ENCODE measurements at places on chromosomes 13 and 19. TPM values are rescaled to one million over a fixed set of nuclear protein-coding genes. Genes with fewer than 3 reads are reported as not detected.

DNA sequence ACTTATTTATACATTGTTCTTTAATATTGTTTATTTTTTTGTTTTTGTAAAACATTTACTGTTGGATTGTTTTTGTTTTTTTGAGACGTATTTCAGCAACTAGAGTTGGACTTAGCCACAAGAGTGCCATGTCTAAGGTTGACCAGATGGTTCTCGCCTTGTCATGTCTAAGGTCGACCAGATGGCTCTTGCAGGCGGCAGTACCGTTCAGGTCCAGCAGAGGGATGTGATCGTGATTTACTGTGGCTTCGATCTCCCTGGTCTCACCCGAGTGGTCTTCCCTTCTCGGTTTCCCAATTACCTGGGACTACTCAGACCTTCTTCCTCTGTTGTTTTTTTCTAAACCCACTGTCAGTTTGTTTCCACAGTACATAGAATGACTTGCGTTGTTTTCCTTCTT lies 1438.6 kb downstream of the UQCRFS1 start:
- H3K4me3 ChIP-seq, result no peak overlapping the region
- no peak for DNase-seq
- no peak overlapping the region for H3K27ac ChIP-seq
- peaks cover 87% of the 10 kb centered on the region for H3K36me3 ChIP-seq
- H3K27me3 ChIP-seq, result no peaks in the 10 kb centered on the region

DNA sequence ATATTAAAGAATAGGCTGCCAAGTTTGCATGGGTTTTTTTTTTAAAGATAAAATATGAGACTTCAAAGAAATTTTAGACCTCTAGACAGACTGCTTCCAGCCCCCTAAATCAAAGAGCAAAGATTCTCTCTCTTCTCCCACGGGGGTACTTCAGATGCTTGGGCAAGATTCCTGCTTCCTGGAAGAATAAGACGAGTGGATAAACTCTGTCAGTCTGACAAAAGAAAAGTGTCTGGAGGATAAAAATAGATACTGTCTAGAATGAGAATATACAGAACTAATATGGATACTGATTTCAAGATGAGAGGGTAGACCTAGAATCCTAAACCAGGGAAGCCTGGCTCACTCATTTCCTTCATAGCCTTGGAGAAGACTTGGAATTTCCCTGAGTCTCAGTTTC lies 435.1 kb downstream of the FOXO1 start:
- DNase-seq, result no peak
- no peak overlapping the region for H3K4me3 ChIP-seq
- no peaks in the 10 kb centered on the region for H3K27me3 ChIP-seq
- H3K27ac ChIP-seq, result no peak overlapping the region
- peaks cover 7% of the 10 kb centered on the region for H3K4me1 ChIP-seq

- H3K27me3 ChIP-seq, result no peaks in the 10 kb centered on the region
- peaks cover 21% of the 10 kb centered on the region for H3K4me1 ChIP-seq
- peak overlapping the region; percentile 97 for H3K4me3 ChIP-seq
Observed at GRCh38 chr19:18637673-18638630, 1.1 kb downstream of the KLHL26 start.

DNA sequence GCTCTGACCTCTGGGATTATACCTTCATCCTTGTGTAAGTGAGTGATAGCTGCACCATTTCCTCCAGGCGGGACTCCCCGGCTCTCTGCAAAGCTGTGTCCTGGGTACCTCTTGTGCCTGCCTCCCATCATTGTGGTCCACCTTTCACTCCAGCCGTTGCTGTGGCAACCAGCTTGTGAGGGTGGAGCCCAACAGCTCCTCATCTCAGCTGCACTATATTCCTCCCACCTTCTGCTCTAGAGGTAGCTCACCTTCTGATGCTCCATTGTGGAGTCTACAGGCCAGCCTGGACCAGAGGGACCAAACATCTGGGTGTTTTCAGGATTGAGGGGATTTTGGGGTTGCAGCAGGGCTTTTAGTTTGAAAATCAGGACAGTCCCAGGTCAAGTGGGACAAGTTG lies 708.2 kb downstream of the UQCRFS1 start:
- no peak overlapping the region for H3K27ac ChIP-seq
- H3K36me3 ChIP-seq, result no peaks in the 10 kb centered on the region
- DNase-seq, result no peak

- no peak for DNase-seq
- H3K36me3 ChIP-seq, result no peaks in the 10 kb centered on the region
- peaks cover 27% of the 10 kb centered on the region for H3K4me1 ChIP-seq
- H3K27me3 ChIP-seq, result no peaks in the 10 kb centered on the region
Observed at GRCh38 chr13:26895808-26896466, 135.4 kb upstream of the GPR12 start.

- H3K27me3 ChIP-seq, result peaks cover 6% of the 10 kb centered on the region
- peaks cover 4% of the 10 kb centered on the region for H3K4me1 ChIP-seq
Observed at GRCh38 chr19:1657746-1658145, 5.3 kb upstream of the TCF3 start.

DNA sequence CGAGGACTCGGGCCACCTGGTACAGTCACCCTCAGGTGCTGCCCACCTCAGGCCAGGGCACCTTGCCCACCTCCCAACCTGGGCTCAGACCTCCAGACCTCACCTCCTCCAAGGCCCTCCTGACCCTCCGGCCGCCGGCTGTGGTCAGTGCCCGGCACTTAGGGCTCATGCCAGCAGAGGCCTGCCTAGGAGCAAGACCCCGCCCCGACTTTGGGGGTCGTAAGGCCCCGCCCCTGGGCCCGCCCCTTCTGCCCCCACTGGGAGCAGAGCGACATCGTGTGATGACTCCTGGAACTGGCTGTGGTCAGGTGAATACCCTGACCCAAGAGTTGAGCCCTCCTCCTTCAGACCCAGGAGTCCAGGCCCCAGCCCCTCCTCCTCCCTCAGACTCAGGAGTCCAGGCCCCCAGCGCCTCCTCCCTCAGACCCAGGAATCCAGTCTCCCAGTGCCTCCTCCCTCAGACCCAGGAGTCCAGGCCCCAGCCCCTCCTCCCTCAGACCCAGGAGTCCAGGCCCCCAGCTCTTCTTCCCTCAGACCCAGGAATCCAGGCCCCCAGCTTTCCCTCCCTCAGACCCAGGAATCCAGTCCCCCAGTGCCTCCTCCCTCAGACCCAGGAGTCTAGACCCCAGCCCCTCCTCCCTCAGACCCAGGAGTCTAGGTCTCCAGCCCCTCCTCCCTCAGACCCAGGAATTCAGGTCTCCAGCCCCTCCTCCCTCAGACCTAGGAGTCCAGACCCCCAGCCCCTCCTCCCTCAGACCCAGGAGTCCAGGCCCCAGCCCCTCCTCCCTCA lies at the start of gene SBK2:
TSS of gene SBK2 (minus strand) at position 183 of the 790 bp plus-strand sequence. CDS start 839 bp downstream, outside the sequence.
- H3K36me3 ChIP-seq, result no peaks in the 10 kb centered on the region
- no peak within 1 kb of the TSS for H3K27ac ChIP-seq
- DNase-seq, result peak; percentile 48
- H3K4me3 ChIP-seq, result no peak within 1 kb of the TSS

DNA sequence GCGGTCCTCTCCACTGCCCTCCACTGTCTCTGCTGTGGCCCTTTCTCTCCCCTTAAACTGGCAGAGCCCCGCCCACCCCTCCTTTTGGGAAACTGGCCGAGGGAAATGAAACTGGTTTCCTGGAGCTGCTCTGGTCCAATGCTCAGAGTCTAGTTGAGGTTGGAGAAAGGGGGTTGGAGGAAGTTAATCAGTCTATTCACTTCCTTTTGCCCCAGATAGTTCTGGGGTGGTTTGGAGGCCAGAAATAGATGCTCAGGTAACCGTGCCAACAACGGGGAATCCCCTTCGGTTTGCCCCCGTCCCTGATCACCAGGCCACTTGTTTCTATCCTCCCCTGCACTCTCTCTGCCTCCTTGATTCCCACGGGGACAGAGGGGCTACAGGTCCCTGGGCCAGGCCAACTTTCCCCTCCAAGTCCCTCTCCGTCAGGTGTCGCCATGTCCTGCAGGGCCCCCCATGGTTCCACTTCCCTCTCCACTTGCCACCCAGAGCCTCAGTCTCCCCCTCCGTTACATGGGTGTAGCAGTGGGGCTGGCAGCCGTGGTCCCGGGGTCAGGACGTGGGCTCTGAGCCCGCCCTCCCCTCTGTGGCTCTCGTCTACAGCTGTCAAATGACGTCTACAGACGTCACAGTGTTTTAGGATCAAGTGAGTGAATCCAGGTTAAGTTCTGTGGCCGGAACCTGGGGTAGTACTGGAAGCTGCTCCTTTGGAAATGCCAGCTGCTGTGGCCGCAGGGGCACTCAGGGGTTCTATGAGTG lies at the start of gene IL4I1:
TSS of gene IL4I1 (minus strand) at position 25 of the 759 bp plus-strand sequence. CDS start 727 bp downstream, outside the sequence.
- H3K4me1 ChIP-seq, result peaks cover 6% of the 10 kb centered on the region
- no peak within 1 kb of the TSS for H3K4me3 ChIP-seq
- H3K27me3 ChIP-seq, result peaks cover 15% of the 10 kb centered on the region
- H3K36me3 ChIP-seq, result no peaks in the 10 kb centered on the region

GRCh38 chr13:53138376-53139036 lies 109.9 kb downstream of the OLFM4 start:
- no peak for DNase-seq
- H3K4me3 ChIP-seq, result no peak overlapping the region
- H3K27me3 ChIP-seq, result no peaks in the 10 kb centered on the region

DNA sequence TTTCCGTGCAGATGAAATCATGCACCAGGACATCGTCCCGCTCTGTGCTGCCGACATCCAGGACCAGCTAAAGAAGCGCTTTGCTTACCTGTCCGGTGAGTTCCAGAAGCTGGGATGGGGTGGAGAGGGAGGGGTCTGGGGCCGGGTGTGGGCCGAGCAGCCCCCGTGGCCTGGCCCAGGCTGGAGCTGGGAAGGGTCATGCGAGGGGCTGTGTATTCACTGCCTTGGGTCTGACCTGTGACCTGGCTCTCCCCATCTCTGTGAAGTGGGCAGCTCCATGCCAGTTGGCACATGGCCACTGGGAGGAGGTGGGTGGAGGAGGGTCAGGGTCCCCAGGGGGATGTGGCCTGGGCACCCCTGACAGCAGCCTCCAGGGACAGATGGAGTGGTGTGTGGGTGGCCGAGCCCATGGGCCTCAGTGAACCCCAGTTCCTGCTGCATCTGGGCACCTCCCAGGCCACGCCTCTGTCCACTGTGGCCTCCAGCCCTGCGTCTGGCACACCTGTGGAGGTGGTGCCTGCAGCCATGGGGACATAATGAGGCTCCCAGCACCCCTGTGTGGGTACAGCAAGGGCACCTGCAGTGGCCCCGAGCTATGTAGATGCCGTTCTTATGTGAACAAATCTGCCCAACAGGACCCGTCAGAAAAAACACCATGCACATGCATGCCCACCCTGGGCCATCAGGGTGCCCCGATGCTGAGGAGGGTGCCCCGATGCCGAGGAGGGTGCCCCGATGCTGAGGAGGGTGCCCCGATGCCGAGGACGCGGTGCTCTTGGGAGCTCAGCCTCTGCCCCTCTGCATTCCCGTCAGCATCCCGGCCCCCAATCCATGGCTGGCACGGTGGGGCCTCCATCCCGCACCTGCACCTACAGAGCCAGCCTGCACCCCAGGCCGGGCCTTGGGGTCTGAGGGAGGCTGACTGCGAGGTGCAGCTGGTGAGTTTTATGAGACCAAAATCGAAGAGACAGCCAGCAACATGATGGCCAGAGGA lies 46.0 kb downstream of the MCF2L start:
- no peak overlapping the region for H3K27ac ChIP-seq
- peaks cover 39% of the 10 kb centered on the region for H3K36me3 ChIP-seq
- H3K27me3 ChIP-seq, result no peaks in the 10 kb centered on the region

GRCh38 chr13:84077271-84077670 lies 195.0 kb upstream of the SLITRK1 start:
- H3K36me3 ChIP-seq, result no peaks in the 10 kb centered on the region
- H3K27ac ChIP-seq, result no peak overlapping the region
- H3K27me3 ChIP-seq, result no peaks in the 10 kb centered on the region
- no peak overlapping the region for H3K4me3 ChIP-seq

- no peaks in the 10 kb centered on the region for H3K27me3 ChIP-seq
- peaks cover 9% of the 10 kb centered on the region for H3K36me3 ChIP-seq
- peaks cover 20% of the 10 kb centered on the region for H3K4me1 ChIP-seq
- peak overlapping the region; percentile 70 for H3K4me3 ChIP-seq
- peak; percentile 65 for DNase-seq
- no peak overlapping the region for H3K27ac ChIP-seq
Observed at GRCh38 chr19:42352301-42353259, 27.1 kb downstream of the MEGF8 start.

DNA sequence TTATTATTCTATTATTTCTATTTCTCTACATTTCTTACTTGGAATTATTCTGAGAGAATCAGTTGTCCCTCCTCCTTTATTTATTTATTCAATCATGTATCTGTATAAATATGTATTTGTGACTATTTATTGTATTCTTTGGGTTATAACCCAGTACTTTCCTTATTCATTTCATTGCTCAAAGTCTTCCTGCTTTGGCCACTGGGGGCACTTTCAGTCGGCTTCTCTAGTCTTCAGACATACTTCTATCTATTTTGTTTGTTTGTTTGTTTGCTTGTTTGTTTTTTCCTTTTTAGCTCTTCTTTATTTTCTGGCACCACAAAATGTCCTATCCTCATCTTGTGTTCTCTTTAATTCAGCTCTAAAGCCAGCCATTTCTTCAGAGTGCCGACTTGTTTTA lies 260.4 kb downstream of the NALCN start:
- H3K36me3 ChIP-seq, result no peaks in the 10 kb centered on the region
- H3K4me3 ChIP-seq, result no peak overlapping the region
- H3K4me1 ChIP-seq, result peaks cover 4% of the 10 kb centered on the region
- no peak overlapping the region for H3K27ac ChIP-seq
- H3K27me3 ChIP-seq, result peaks cover 12% of the 10 kb centered on the region
- no peak for DNase-seq

GRCh38 chr19:16325641-16326400 lies 1.2 kb downstream of the KLF2 start:
- H3K36me3 ChIP-seq, result no peaks in the 10 kb centered on the region
- DNase-seq, result no peak
- no peaks in the 10 kb centered on the region for H3K4me1 ChIP-seq
- H3K27me3 ChIP-seq, result peaks cover 83% of the 10 kb centered on the region

- H3K27me3 ChIP-seq, result peaks cover 27% of the 10 kb centered on the region
- no peak overlapping the region for H3K27ac ChIP-seq
- DNase-seq, result peak; percentile 96
- peaks cover 28% of the 10 kb centered on the region for H3K4me1 ChIP-seq
- H3K4me3 ChIP-seq, result peak overlapping the region; percentile 80
Observed at GRCh38 chr19:46487802-46488445, 7.7 kb downstream of the PNMA8B start.

GRCh38 chr13:43022934-43023288 lies 475 bp upstream of the DNAJC15 start:
- peaks cover 2% of the 10 kb centered on the region for H3K27me3 ChIP-seq
- H3K27ac ChIP-seq, result peak overlapping the region; percentile 98
- DNase-seq, result no peak
- H3K4me1 ChIP-seq, result peaks cover 19% of the 10 kb centered on the region

- peaks cover 52% of the 10 kb centered on the region for H3K27me3 ChIP-seq
- no peaks in the 10 kb centered on the region for H3K36me3 ChIP-seq
- peak overlapping the region; percentile 87 for H3K4me3 ChIP-seq
- peak overlapping the region; percentile 93 for H3K27ac ChIP-seq
- H3K4me1 ChIP-seq, result peaks cover 40% of the 10 kb centered on the region
- DNase-seq, result peak; percentile 65
Observed at GRCh38 chr19:18417250-18418028, 1.8 kb upstream of the SSBP4 start.

ZNF383 gene
- total RNA-seq, result 9.0 TPM

ATP4B gene
- total RNA-seq, result not detected

CEACAM21 gene
- total RNA-seq, result 1.1 TPM

NLRP7 gene
- total RNA-seq, result not detected
